ENCODE measurements at places on chromosomes 7 and 10.

DNA sequence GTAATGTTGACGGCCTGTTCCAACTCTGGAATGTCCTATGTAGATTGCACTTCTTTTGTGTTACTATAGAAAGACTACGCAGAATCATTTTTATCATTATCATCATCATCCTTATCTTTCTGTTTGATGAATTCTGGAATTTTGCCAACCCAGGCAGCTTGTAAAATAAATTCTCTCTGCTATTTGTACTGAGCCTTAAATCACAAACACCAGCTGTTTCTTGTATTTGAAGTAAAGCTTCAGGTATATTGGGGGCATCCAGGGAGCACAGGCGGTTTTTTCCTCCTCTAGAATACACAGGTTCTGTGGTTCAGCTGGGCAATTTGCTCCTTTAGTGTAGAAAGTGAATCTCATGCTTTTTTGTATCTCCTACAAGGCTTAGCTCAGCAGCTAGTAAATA, 14.9 kb upstream of the CPA5 start:
- DNase-seq: no peak

DNA sequence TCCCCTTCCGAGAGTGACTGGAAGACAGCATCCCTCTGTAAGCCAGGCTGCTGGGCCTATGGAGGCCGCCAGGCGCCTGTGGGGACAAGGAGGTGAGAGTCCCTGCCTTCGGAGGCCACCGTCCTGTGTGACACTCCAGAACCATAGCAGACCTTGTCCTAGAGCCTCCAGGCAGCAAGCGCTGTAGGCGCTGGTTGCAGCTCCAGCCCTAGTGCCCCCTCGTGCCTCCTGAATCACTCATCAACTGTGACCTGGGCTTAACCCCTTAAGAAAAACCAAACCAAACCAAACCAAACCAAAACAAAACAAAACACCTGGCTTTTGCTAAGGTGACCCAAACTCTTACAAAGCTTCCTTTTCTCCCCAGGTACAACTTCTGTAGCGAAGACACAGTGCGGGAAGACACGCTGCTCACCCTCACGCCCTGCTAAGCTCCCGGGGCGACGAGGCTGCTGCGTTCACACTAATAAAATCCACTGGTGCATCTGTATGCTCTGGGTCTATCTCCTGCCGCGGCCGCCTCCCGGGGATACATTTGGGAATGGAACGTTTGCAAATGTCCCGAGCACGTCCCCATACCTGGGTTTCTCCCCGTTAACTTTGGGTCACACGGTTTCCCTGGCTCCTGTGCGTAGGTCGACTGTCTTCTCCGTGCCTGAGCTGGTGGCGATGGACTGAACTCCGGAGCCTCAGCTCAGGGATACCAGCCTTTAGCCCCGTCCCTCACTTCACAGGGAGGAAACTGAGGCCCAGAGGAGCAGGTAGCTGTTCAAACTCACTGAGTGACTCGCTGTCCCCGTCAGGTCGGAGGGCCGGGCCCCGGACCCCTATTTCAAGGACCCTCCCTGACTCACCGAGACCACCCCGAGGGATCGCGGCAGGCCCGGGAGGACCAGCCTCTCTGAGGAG, 11.8 kb upstream of the PNLIPRP2 start:
- DNase-seq: no peak

GRCh38 chr10:4130685-4131084, 345.7 kb upstream of the KLF6 start:
- no peak for DNase-seq

- no peak for DNase-seq
Measured at GRCh38 chr10:45660876-45661411, 11.6 kb downstream of the ZFAND4 start.

GRCh38 chr10:5183923-5184322, 1.0 kb downstream of the AKR1C8 start:
- DNase-seq: no peak

DNA sequence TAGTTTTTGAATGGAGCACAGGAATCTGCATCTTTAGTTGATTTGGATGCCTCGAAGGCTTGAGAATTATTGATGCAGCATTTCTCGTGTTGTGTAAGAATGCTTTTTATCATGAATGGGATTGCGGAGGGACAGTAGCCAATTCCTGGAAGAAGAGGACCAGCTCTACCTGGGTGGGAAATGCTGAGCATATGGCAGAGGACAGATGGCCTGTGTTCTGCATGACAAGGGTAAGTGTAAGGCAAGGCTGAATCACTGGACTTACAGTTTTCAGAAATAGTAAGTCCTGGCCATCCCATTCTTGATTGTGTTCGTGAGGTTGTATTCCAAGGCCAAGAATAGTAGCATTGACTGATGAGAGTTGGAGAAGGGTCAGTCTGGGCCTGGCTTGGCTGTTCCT, 15.9 kb downstream of the RP9 start:
- no peak for DNase-seq

DNA sequence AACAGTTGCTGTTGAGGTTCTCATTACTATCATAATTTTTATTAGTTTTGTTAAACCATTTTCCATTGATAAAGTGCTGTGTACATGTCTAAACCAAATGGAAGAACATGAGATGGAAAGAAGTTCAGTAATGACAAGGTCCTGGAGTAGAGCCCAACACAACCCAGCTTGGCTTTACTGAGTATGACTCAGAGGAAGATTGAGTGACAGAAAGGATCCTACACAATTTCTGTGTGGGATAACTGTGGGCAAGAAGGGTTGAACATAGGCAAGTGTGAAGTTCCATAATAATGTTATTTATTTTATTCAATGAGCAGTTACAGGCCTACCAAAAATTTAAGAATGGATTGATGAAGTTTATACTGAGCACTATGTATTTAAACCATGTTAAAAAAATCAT, 15.9 kb downstream of the PRKG1 start:
- DNase-seq: no peak

- DNase-seq: no peak
Measured at GRCh38 chr7:117772421-117772820, 100.8 kb downstream of the CTTNBP2 start.

GRCh38 chr7:6623589-6624245, 8.3 kb downstream of the ZNF853 start:
- DNase-seq: no peak

- DNase-seq: no peak
Measured at GRCh38 chr7:47901542-47901941, 46.7 kb downstream of the PKD1L1 start.

DNA sequence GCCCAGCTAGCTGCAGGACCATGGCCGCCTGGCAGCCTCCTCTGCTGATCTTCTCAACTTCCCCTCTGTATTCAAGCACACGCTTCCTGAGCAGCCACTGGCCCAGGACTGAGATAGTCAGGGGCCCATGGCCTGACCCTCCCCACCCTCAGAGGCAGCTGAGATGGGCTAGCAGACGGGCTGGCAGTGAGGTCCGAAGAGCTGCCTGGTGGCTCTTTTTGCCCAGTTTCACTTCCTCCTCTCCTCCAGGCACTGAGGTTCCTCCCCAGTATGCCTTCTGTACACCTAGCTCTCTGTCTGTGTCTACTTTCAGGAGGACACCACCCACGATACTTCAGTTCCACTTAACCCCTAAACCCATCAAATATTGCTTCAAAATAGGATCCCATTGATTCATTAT, 395.6 kb downstream of the TNS3 start:
- no peak for DNase-seq

DNA sequence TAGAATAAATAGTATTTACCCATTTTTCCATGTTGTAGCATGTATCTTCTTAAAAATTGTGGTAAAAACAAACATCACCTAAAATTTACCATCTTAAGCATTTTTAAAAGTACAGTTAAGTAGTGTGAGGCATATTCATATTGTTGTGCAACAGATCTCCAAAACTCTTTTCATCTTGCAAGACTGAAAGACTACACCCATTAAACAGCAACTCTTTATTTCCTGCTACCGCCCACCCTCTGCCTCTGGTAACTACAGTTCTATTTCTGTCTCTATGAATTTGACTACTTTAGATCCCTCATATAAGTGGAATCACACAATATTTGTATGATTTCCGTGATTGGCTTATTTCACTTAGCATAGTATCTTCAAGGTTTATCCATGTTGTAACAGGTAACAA, 40.0 kb upstream of the AGBL3 start:
- DNase-seq: no peak
